ENCODE measurements at places on chromosomes 16 and 17.

DNA sequence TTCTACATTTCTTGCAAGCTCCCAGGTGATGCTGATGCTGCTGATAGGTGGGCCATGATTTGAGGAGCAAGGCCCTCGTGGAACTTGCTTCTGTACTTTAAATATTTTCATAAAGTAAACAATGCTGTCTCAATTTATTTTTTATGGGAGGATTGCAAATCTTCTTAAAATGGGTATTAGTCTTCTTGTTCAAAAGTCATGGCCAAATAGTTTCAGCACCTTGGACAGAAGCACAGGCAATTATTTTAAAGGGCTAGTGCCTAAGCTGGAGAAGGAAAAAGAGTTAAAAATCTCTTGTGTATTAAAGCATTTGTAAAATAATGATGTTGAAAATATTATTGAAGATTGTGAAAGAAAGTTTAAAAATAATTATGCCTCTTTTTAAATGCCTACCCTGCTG, 50.5 kb downstream of the GPR139 start:
- DNase-seq = no peak

DNA sequence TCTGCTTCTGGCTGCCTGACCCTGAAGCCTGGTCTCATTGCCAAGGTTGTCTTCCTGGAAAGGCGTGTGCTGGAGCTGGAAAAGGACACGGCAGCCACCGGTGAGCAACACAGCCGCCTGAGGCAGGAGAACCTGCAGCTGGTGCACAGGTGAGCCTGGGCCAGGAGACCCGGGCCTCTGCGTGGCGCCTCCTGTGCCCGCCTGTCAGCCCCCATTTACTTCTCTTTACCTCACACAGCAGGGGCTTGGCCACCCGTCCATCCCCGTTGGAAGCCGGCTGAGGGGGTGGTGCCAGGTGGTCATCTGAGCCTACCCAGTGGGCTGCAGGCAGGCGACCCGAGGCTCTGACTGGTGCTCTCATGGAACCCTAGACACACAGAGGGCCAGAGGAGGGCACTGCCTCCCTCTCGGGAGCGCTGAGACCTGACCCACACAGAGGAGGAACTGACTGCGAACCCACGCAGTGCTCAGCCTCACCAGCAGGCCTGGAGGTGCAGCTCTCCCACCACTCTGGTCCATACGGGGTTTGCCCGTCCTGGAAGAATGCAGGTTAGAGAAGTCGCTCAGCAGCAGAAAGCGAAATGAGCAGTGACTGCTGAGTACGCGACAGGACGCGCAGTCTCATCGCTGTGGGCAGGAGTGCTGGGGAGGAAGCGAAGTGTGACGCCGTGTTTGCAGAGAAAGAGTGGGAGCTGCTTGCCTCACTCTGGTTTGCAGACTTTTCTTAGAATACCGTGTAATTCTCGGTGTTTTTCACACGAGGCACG, 21.9 kb upstream of the CAPN15 start:
- no peak for DNase-seq

- DNase-seq = no peak
Observed at GRCh38 chr16:57619606-57620334, 8.7 kb upstream of the ADGRG1 start.

DNA sequence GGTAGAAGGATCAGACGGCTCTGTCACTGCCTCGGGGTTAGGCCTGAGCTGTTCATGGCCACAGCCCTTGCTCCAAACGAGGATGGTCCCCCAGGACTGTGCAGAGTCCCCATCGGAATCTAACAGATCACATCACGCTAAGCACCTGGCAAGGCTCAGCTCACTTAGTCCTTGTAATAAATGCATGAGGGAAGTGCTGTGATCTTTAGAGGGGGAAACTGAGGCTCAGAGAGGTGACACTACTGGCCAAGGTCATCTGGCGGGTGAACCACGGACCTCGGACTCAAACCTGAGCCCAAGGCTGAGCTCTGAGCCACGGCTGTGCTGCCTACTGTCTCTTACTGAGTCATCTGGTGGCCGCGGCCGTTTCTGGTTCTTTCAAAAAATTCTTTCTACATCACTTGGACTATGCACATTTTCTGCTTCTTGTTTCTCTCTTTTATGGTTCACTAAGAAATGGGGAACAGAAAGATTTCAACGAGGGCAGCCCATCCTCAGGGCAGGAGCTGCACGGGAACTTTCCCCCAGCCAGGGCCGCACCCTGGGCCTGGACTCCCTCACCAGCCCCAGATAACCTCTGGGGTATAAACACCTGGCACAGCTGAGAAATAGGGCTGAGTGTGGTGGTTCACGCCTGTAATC, 55.6 kb downstream of the COTL1 start:
- DNase-seq = no peak

GRCh38 chr16:55480228-55480655, 1.2 kb downstream of the MMP2 start:
- no peak for DNase-seq

- no peak for DNase-seq
Observed at GRCh38 chr17:78844301-78845005, 3.8 kb upstream of the USP36 start.

DNA sequence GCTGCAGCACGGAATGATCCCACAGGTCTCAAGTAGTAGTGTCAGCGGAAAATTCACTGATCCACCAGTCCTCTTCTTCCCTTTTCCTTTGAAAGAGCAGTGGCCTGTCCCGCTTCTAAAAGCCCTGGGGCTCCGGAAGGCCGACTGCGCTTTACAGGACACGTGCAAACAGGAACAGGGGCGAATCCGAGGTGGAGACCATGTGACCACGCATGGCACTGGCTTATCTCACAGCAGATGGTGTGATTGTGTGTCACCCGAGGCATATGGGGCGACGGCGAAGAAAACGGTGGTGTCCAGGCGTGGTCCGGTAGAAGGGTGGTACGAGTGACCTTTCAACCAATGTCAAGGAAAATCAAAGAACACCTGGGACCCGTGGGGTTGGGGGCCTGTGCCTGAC, 12.0 kb upstream of the KCNJ18 start:
- no peak for DNase-seq

GRCh38 chr17:46143827-46144236, 49.4 kb downstream of the KANSL1 start:
- no peak for DNase-seq

DNA sequence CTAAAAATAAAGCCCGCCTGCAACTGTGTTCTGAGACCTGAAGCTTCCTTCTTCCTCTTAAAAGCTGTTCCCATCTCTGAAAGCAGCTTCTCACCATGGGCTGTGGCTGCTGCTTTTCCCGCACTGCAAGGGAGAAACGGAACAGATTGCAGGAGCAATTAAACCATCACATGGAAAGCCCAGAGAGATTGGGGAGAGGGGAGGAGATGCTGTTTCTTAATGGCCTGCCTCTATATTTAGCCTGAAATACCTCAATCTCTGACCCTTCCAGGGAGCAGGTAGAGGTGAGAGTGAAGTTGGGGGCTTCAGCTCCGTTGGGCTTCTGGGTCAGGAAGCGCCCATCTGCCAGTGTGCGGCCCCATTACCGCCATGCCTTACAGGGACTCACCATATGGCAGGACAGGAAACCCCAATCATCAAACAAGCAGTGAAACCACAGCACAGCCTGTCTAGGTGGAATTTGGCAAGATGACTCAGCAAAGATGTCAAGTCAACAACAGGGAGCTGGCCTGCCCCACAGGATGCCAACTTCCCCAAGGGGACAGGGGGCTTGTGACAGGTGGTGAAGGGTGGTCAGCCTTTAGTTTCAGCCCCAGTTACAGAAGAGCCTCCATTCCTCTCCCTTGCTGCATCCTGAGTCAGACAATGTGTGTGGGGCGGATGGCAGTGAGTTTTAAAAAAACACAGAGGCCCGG, 286.6 kb upstream of the CCL2 start:
- peak; percentile 5 for DNase-seq

GRCh38 chr16:47057630-47057993, 84.1 kb upstream of the DNAJA2 start:
- DNase-seq = no peak

- no peak for DNase-seq
Observed at GRCh38 chr16:52649870-52650269, 102.9 kb upstream of the TOX3 start.

DNA sequence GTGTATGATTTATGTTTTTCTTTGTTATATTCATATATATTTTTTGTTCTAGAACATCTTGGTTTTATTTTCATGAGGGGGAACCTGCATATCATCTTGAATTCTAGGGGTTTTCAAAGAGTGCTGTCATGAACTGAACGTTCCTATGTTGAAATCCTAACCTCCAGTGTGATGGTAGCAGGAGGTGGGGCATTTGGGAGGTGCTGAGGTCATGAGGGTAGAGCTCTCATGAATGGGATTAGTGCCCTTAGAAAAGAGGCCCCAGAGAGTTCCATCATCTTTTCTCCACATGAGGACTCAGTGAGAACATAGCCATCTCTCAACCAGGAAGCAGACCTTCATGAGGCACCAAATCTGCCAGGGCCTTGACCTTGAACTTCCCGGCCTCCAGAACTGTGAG, 34.6 kb upstream of the CCDC182 start:
- no peak for DNase-seq

GRCh38 chr16:1508494-1509187, 15.5 kb downstream of the TELO2 start:
- DNase-seq = no peak

DNA sequence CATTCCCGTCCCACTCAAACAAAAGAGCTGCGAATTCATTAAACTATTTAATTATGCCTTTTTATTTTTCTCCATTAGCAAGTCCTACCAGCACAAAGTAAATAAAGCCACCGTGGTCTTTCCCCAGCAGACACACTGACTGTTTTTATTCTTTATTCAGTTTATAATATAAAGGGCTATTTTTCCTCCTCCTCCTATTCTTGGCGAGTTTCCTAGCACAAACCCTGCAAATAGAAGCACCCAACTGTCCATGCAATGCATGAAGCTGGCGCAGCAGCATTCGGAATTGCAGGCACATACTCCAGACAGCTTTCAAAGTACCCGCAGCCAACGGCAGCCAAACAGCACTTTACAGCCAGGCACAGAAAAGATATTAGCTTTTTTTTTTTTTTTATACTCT, 583.4 kb upstream of the PSMD7 start:
- no peak for DNase-seq

All from activated naive CD8-positive, alpha-beta T cell treated with anti-CD3 and anti-CD28 coated beads, Interleukin-2, amount 50 U/mL, for 24 hours (primary cell).